ENCODE measurements at places on chromosomes 13 and 19.

DNA sequence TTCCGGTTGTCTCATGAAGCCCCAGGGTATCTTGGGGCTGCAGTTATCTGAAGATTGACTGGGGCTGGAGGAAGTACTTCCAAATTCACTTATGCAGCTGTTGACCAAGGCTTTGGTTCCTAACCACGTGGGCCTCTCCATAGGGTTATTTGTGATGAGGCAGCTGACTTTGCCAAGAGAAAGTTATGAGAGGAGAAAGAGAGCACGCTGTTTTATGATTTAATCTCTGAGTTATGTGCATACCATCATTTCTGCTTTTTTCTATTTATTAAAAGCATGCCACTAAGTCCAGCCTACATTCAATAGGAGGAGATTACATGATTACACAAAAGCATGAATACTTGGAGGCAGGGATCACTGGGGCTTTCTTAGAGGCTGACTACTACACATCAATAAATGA is 215.5 kb downstream of the NHLRC3 start:
- no peak for DNase-seq

- peak; percentile 71 for DNase-seq
These were observed 2.5 kb downstream of the KLK10 start for GRCh38 chr19:51016798-51017683.

GRCh38 chr13:73133531-73133930 is 74.7 kb downstream of the KLF5 start:
- DNase-seq: no peak

GRCh38 chr19:29083863-29084262 is 129.1 kb downstream of the UQCRFS1 start:
- DNase-seq: no peak

- no peak for DNase-seq
These were observed 11.0 kb upstream of the CA11 start for GRCh38 chr19:48656840-48657474.

DNA sequence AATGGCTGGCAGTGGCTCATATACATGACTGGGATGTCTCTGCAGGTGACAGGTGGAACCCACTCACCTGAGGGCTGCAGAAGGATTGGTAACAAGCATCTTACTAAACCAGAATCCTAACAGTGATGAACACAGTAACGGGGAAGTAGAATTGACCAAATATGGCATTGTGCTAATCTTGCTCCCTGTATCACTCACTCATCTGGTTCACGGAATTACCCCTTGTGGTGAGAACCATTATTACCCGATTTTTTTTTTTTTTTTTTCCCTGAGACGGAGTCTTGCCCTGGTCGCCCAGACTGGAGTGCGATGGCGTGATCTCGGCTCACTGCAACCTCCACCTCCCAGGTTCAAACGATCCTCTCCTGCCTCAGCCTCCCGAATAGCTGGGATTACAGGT is 69.5 kb downstream of the PTPRS start:
- DNase-seq: no peak

DNA sequence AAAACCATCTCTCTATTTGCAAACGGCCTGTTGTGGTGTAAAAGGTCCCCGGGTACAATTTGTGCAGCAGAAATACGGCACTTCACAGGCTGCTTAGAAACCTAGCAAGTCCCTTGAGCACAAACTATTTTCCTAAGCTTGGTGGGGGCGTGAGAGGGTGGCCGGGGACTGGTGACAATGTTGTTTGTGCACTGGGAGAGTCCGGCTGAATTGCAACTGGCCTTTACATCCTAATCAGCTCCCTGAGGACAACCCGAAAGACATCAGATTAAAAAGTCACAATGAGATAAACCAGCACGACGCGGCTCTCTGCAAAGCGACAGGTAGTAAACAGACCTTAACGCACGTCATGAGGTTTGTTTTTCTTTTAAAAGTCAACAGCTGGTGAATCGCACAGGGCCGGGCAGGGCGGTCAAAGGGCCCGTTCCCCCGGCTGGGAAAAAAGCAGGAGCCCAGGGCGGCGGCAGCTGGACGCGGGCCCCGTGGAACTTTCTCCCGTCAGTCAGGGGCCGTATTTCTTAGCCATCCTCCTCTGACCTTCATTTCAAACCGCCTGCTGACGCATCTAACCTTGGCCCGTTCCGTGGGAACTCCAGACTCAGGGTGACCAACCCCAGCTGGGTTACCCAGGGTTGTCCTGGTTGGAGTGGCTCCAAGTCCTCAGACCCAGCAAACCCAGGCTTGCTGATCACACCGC is 112.3 kb downstream of the GADD45B start:
- no peak for DNase-seq

- no peak for DNase-seq
These were observed 46.6 kb upstream of the GPR183 start for GRCh38 chr13:99353836-99354235.

DNA sequence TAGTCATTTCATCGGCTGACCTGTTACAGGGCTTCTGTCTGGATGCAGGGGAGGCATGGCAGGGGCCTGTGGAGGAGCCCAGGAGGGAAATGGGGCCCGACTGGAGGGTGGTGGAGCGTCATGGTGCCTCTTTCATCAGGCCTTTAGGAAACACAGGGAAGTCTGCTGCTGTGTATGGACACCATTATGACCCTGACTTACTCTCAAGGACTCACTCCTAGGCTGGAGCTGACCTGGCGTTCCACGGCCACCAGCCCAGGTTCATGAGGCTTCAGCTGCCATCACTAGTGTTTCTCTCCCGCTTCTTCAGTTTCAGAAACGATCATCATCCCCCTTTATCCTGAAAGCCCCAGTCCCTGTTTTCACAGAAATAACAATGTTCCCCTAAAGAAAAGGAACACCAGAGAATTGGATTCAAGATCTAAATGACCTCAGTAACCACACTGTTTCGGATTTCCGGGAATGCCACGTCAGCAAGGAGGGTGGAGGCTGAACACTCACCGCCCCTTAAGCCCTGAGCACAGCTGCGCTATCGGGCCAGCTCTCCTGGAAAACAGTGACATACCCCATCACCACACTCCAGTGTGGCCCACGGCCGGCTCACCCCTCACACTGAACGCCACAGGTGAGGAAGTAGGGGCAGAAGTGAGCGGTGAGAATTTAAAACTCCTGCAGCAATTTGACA is 67.6 kb downstream of the SOX1 start:
- no peak for DNase-seq

GRCh38 chr13:107835339-107836018 is 379.9 kb downstream of the LIG4 start:
- no peak for DNase-seq

- DNase-seq: no peak
These were observed 184.1 kb upstream of the EDNRB start for GRCh38 chr13:78102741-78103140.

DNA sequence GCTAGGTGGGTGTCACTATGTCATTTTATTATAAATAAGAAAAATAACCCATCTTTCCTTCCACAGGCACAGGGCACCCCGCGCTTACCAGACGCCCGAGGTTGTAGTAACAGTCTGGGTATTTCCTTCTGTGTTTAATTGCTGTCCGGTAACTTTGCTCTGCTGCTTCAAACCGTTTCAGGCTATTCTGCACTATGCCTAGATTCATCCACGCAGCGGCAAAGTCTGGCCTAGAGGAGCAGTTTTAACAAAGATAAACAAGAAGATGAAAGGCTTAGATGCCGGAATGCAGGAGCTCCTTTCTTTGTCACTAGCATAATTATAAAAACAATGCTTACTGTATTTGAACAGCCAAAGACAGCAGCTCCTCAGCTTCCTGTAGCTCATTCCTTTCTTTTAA is 36.9 kb upstream of the GGACT start:
- DNase-seq: no peak

DNA sequence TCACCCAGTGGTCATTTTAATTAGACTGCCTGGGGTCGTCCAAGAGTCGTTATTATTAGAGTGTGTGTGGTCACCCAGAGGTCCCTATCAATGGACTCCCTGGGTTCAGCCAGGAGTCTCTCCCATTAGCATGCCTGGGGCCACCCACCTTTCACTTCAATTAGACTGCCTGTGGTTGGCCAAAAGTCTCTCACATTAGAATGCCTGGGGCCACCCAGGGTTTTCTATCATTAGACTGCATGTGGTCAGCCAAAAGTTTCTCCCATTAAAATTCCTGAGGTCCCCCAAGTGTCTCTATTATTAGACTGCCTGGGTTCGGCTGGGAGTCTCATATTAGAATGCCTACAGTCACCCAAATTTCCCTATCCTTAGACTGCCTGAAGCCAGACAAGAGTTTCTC is 1472.6 kb downstream of the UQCRFS1 start:
- no peak for DNase-seq

DNA sequence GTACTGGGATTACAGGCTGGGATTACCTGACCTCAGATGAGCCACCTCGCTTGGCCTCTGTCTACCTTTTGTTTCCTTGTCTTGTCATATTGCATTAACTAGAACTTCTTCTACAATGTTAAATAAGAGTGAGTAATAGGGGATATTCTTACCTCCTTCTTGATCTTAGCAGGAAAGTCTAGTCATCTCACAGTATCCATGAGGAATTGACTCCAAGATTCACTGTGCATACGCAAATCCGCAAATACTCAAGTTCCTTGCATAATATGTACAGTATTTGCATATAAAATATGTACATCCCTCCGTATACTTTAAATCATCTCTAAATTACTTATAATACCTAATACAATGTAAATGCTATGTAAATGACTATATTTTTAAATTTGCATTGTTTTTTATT is 78.3 kb downstream of the POLR1D start:
- DNase-seq: no peak

DNA sequence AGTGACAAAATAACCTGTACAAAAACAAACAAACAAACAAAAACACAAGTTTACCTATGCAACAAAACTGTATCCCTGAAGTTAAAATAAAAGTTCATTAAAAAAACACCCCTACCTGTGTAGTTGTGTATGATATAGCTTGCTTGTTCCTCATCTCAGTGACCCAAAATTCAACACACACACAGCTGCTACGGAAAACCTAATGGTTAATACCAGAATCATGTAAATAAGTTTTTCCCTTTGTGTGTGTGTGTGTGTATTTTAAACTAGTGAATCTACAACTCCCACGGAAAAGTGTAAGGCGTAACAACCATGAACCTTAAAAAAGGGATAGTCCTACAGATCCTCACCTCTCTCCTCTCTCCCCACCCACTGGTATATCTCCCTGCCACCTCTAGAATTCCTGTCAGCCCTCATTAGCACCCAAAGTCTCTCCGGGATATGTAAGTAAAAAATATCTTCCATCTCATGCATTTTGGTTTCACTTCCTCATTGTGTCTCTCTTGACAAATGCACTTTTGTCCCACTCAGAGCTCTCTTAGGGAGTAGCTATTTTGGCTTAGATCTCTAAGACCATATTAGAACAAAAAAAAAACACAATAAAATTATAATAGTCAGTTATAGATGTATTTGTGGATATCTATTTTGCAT is 2236.5 kb downstream of the PCDH9 start:
- DNase-seq: no peak

DNA sequence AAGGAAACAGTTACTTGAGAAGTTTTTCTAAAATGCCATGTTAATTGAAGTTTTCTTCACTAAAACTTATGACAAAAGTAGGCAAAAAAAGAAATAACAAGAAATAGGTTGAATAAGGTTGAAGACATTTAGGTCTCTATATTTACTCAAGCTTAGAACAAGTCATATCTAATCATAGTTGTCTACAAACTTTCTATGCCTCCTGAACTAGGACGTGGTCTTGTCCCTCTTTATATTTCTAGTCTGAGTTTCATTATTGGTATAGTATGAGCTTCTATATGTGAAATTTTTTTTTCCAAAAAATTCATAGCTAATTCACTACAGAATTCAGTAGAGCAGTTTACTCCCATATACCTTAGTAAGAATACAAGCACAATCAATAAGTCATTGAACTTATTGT is 836.4 kb downstream of the SLITRK6 start:
- no peak for DNase-seq

DNA sequence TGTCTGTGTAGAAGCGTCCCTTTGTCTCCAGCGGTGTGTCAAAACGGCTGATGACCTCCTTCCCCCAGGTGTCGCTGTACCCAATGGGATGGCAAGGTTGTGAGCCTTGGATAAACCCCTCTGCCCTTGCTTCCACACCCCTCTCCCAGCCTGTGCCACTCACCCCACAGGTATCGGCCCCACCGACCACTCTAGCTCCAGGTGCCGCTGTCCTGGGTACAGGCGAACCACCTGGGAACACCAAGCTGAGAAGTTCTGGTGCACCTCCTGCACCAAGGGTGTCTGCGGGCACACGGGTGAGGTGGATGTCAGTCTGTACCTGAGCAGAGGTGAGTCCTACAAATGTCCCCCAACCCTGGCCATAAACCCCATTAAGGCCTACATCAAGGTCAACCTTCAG is 16.6 kb downstream of the MAN2B1 start:
- DNase-seq: no peak

DNA sequence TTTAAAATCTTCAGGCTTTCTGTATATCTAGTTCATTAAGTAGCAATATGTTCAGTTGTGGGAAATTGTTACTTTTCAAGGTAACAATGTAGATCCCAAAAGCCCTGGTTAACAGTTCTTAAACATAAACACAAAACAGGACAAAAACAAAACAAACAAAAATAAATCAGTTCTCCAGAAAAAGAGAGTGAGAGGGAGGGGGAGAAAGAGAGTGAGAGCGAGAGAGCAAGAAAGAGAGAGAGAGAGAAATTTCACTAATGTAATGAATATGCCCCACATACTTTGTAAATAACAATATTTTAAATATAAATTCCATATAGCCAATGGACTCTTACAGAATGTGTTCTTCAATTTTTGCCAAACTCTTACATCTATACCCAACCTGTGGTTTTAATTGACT is 275.5 kb downstream of the GPC6 start:
- DNase-seq: no peak

GRCh38 chr13:111114362-111115060 is 599 bp upstream of the ARHGEF7 start:
- DNase-seq: peak; percentile 74

DNA sequence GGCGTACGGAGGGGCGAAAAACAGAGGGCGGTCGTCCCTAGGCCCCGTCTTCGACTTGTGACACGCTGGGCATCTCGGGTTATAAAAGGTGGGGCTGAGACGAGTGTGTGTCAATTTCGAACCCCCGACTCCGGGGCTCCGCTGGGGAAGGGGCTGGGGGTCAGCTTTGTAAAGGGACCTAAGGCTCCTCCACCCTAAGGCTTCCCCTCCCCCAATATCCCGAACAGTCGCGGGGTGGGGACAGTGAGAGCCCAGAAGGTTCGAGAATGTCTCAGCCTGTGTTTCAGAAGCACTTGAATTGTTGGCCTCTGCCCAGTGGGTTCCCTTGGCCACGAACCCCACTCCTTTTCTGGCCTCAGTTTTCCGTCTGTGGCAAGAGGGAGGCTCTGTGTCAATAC is 450 bp downstream of the SELENOW start:
- DNase-seq: peak; percentile 45

GRCh38 chr19:24086974-24087595 is at the start of gene ZNF254:
ZNF254 (plus strand) TSS chr19:24087187; CDS start chr19:24087308, 121 bp downstream.
- DNase-seq: peak; percentile 99

DNA sequence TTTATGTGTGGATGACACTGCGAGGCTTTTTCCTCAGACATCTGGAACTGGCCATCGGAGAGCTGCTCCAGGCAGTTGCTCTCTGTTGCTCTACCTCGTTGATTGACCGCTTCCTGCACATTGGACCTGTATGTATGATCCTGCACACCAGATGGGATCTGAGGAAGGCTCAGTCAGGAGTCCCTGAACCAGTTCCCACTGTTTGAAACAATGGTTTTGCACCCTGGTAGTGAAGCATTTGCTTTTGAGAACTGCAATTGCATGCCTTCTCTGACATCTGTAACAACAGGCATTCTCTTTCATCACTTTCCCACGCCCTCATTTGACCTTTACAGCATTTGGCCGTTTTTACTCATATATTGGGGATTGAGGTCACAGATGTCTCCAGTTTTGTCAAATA is 61.1 kb upstream of the NPAS1 start:
- no peak for DNase-seq

Data from NCI-H69 (cell line).